ENCODE measurements at places on chromosomes 1 and 21.
A peak's percentile ranks its signal among the peaks of the same experiment; 100 is the strongest.

GRCh38 chr1:155210314-155211104 lies 2.0 kb downstream of the MTX1 start:
- no peak for DNase-seq

- DNase-seq: peak; percentile 22
Observed at GRCh38 chr1:226304291-226304955, 4.5 kb downstream of the LIN9 start.

GRCh38 chr1:97909266-97909665 lies 11.6 kb downstream of the DPYD start:
- DNase-seq: no peak

- no peak for DNase-seq
Observed at GRCh38 chr1:5973771-5974170, 18.5 kb downstream of the NPHP4 start.

DNA sequence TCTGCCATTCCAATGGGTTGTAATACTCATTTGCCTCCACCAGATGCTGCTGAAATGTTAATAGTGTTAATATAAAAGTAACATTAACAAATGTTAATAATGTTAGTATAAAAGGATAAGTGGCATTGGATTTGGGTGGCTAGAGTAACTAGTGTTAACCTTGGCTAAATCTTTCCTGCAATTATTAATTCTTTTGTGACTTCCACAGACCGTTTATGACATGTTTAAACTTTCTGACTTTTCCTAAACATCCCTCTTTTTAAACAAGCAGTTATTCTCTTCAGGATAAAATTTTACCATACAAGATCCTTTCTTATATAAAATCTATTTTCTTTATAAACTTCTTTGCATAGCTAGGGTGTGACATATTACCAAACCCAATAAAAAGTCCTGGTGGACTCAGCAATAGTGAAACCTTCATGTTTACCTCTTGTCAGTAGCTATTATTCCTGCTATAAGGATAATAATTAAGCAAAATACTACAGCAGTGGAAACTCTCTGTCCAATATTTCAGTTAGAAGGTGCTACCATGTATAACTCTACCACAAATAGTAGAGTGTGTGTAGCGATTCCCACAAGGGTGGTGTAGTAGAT lies 41.5 kb downstream of the CCDC30 start:
- DNase-seq: no peak

- no peak for DNase-seq
Observed at GRCh38 chr1:164363980-164364379, 195.0 kb upstream of the PBX1 start.

DNA sequence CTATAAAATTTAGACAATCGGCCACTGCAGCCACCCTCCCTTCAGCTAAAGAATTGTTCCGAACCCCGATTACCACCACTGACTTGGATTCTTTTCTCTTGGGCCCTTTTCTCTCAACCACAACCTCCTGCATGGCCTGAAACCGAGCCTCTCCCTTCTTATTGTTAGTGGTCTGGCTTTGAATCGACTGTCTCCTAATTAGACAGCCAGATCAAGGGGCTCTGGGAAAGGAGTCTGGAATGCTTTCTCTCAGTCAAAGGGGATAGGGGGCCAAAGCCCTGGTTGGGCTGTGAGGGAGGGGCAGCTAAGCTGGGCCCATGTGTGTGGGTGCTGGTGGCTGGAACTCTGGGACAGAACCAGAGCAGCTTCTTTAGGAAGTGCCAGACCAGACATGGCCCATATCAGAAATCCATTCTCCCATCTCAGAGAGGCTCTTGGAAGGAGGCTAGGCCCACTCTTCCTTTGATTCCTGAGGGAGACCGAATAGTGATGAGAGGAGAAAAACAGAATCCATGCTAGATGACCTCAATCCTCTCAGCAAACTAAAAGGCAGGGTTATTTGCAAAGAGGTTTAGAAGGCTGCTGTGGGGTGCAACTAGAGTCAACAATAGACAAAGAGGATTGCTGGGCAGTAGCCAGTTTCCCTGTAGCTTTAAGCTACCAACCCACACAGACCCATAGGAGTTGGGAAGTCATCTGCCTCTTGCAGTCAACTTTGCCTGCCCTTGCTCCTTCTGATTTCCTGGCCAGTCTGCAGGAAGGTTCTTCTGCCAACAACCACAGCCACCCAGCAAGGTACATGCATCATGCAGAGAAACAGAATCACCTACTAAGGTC lies 117.6 kb downstream of the AK5 start:
- DNase-seq: peak; percentile 84

GRCh38 chr1:26477446-26478152 lies 5.4 kb downstream of the HMGN2 start:
- peak; percentile 44 for DNase-seq

DNA sequence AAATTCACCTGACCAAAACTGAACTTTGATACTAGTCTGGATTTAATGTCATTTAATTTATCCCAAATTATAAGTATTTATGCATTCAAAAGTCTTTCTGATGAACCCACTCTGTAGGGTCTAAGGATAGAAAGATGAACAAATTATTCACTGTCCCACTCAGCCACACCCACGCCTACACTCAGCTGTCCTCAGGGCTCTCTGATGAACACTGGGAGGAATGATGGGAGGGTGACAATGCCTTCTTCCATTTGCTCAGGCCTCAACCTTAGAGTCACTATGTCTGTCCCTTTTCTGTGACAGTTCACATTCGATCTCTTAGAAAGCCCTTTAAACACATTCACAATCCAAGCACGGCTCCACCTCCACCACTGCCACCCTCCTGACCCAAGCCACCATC lies 41.8 kb downstream of the KCNJ6 start:
- DNase-seq: no peak

- DNase-seq: no peak
Observed at GRCh38 chr1:116573431-116574095, 2.7 kb upstream of the CD58 start.

- DNase-seq: peak; percentile 98
Observed at GRCh38 chr1:36385410-36386264, at the start of gene STK40. Gene STK40, minus strand, starts transcription at chr1:36385924. Its CDS starts 24,592 bp downstream, at chr1:36361332.

DNA sequence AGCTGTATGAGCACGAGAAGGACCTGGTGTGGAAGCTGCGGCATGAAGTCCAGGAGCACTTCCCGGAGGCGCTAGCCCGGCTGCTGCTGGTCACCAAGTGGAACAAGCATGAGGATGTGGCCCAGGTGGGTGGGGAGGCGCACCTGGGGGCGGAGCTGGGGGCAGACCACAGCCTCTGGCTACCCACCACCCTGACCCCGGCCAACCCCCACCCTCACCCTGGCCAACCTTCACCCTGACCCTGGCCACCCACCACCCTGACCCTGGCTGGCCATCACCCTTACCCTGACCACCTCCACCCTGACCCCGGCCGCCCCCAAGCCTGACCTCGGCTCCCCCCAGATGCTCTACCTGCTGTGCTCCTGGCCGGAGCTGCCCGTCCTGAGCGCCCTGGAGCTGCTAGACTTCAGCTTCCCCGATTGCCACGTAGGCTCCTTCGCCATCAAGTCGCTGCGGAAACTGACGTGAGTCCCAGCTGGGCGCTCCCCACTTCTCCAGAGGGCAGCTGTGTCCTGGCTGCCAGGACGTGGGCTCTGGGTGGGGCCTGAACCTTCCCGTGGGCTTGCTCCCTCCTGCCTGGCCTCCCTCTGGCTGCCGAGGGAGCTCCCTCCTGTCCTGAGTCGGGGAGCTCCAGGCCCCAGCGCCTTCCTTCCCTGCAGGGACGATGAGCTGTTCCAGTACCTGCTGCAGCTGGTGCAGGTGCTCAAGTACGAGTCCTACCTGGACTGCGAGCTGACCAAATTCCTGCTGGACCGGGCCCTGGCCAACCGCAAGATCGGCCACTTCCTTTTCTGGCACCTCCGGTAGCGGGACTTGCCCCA lies 69.5 kb downstream of the PIK3CD start:
- no peak for DNase-seq

GRCh38 chr1:87644579-87645190 lies 316.0 kb downstream of the LMO4 start:
- no peak for DNase-seq

GRCh38 chr21:14361958-14362357 lies 21.0 kb downstream of the HSPA13 start:
- no peak for DNase-seq

GRCh38 chr1:56920591-56921001 lies 45.2 kb downstream of the C8B start:
- no peak for DNase-seq

DNA sequence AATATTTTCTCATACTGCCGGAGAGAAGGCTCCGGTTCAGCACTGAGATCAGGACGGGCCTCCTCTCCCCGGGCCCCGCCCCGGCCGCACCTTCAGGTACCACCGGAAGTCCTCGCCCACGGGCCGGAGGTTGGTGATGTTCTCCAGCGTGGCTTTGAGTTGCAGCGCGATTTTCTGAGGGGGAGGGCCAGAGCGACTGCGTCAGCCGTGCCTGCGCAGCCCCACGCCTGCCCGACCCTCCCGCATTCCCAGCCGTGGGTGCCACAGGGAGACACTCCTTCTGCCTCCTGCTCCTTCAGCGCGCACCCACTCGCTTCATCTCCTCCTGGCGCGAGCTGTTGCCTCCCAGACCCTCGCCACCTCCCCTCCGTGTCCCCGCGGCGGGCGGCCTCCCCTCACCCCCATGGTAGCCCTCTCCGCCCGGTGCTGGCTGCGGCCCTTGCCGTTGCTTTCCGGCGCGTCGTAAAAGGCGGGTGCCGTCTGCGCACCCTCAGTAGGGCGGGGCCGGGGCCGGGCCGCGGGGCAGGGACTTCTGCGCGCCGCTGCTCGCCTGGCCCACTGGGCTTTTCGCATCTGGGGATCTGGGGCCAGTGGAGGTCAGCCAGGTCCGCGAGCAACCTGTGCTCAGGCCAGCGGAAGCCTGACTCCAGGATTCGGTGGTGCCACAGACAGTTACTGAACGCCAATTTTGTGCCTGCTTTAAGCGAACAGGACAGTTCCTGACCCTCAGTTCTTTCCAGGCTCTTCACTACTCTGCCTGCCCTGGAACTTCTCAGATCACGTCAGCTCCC lies at the start of gene CZIB:
TSS of gene CZIB (minus strand) at position 464 of the 791 bp plus-strand sequence. CDS start at position 405, 59 bp downstream.
- peak; percentile 93 for DNase-seq

DNA sequence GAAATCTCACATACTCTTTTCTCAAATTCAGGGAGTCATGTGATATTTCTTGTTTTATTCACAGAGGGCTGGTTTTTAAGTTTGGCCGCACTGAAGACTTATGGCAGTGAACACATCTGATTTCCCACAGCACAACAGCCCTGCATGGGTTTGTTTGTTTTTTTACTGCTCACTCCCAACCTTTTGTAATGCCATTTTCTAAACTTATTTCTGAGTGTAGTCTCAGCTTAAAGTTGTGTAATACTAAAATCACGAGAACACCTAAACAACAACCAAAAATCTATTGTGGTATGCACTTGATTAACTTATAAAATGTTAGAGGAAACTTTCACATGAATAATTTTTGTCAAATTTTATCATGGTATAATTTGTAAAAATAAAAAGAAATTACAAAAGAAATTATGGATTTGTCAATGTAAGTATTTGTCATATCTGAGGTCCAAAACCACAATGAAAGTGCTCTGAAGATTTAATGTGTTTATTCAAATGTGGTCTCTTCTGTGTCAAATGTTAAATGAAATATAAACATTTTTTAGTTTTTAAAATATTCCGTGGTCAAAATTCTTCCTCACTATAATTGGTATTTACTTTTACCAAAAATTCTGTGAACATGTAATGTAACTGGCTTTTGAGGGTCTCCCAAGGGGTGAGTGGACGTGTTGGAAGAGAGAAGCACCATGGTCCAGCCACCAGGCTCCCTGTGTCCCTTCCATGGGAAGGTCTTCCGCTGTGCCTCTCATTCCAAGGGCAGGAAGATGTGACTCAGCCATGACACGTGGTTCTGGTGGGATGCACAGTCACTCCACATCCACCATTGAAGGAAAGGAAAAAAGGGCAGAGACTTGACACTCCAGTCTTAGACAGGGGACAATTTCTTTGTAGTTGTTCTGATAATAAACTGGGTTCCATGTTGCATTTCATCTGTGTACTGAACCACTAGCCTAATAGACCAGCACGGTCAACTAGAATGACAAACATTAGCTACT lies 22.8 kb downstream of the TMEM50A start:
- DNase-seq: no peak

DNA sequence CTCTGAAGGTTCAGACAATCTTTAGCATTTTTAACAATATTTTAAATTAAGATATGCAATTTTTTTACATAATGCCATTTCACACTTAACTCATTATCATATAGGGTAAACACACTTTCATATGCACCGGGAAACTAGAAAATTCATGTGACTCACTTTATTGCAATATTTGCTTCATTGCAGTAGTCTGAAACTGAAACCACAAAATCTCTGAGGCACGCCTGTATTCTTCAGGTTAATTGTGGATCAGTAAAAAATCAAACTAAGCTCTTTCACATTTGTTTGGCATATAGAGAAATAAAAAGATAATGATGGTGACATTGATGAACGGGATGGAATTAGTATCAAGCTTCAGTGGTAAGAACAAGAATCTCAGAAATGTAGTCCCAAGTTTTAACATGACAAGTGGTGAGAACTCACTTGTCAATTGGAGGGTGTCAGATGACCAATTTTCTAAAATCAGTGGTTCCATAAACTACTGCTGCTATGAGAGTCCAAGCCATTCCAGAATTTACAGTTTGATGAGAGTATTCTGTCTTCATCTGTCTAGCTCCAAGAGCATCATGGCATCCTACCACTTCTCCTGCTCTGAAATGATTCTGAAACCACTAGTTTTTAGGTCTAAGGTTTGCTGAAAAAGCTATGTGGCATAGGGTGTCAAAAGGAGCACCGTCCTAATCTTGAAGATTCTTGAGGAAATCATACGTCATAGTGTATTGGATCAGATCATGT lies 281.0 kb downstream of the PTPRC start:
- DNase-seq: no peak

DNA sequence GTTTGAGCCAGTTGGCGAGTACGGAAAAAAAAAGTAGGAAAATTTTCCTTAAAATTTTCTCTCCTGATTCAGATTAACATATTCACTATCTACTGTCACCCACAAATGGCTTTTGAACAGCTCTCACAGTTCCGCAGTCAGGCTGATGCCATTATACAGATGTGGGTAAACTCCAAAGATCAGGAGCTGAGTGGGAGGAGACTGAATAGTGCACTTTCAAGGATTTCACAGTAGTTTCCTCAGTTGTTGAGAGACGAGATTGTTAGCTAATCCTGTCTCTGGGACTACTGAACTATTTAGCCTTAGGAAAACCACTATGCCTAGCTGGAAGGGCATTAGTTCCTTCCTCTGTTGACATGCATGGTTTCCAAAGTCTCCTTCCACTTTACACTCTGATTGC lies 3.2 kb upstream of the DISP1 start:
- no peak for DNase-seq

DNA sequence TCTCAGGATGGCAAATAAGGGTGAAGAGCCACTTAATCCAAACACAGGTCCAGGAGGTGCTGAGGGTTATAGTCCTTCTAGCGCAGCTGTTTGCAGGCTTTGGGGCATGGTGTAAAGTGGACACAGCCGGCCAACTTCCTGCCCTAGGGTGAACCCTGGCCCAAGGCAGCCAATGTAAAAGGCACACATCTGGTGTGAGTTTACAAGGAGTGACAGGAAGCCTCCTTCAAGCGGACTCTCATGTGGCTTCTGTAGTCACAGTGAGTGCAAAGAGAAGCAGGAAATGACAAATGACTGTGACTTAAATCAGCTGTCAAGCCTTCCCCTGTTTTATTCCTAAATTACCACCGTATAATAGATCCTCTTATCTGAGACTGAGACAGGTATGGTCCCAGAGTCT lies 213.0 kb downstream of the CRB1 start:
- DNase-seq: peak; percentile 76

GRCh38 chr1:36937371-36937770 lies 96.9 kb downstream of the GRIK3 start:
- DNase-seq: no peak

Data from NCI-H69 (cell line).